ENCODE measurements at places on chromosomes 3 and 15.

- DNase-seq: no peak
These were observed 65.4 kb upstream of the HERC1 start for GRCh38 chr15:63899193-63899592.

DNA sequence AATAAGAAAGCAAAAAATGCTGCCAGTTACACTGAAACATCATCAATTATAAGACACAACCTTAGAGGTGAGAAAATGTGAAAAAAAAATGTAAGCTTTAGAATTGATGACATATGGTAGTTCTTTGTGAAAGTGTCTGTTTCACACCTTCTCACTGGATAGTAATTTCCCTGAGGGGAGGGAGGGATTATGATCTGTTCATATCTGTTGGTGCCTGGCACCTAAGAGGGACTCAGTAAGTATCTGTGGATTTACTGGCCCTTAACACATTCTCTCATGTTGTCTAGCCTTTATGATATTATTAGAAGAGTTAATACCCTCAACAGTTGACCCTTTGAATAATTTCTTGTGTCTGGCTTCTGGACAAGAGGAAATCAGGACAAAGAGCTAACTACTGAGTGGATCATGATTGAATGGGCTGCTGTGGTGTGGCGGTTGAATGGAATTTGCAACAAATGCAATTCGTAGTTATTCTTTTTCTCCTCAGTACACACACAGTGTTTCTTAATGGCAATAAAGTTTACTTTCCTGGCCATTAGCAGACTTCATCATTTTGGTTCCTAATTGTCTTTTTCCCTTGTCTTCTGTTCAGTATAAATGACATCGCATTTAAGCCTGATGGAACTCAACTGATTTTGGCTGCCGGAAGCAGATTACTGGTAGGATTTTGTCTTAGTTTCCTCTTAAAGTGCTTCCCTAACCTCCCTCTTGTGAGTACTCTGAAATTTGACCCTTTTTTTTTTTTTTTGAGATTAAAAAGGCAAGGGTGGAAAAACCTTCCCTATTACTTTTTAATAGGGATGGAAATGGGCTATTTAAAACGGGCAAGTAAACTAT is 9.5 kb downstream of the IFT122 start:
- DNase-seq: peak; percentile 49

GRCh38 chr15:101118615-101119014 is 133.2 kb downstream of the CHSY1 start:
- DNase-seq: no peak

DNA sequence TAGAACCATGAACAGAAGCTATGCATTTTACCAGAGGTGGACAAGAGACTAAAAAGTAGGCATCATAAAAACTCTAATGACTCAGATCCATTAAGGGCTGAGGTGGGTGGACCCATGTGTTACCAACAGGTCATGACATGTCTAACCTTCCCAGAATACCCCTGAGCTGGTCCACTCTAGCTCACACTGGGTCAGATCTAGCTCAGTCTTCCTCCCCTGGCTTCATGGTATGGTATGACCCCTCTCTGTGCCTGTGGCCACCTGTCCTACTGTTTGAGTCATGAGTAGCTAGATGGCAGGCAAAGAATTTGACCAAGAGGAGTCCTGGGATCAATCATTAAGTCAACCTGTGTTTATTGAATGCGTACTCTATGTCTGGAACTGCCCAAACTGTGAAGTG is 340.4 kb downstream of the EPHB1 start:
- no peak for DNase-seq

GRCh38 chr3:61824553-61825135 is 263.3 kb downstream of the PTPRG start:
- DNase-seq: no peak

- no peak for DNase-seq
These were observed 9.2 kb upstream of the HHLA2 start for GRCh38 chr3:108287146-108287545.

DNA sequence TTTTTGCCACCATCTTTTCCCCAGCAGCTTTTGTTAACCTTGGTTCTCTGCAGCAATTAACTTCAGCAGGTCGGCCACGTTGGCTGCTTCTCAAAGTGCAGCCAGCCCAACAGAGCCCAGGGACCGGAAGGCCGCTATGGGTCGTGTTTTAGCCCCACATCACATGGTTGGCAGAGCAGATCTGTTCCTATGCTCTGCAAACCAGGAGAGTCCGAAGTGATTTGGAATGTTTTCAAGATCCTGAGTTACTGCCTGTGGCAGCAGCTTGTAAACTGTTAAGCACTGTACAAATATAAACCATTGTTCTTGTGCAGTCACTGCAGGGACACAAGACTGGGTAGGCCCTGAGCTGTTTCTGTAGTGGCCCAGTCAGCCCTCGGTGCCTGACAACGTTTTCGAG is 69.6 kb upstream of the MYZAP start:
- no peak for DNase-seq

GRCh38 chr3:187875863-187876262 is 130.6 kb upstream of the BCL6 start:
- DNase-seq: no peak

DNA sequence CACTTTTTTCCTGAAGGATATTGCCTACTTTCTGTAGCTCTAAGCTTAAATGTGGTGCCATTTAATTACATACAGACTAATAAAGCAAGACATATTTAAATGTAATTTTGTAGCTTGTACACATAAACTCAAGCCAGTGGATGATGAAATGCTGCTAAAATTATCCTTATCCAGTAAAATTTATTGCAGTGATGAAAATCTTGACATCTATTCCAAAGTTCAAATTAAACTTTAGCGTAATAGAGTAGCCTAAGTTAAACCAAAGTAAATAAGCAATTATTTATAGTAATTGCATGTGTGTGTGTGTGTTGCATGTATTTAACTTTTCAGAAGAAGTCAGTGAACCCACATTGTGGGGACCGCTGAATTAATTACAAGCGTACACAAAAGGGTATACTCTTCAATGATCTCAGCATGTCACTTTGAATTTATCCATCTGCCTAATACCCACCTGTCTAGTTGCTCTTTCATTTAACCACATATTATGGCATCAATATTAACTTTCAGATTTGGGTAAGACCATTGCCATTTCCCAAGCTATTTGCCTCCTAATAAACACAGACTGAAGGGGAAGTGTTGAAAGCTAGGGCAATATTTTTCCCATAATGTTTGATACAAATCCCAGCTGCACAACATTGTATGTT is 85.0 kb downstream of the MECOM start:
- peak; percentile 57 for DNase-seq

DNA sequence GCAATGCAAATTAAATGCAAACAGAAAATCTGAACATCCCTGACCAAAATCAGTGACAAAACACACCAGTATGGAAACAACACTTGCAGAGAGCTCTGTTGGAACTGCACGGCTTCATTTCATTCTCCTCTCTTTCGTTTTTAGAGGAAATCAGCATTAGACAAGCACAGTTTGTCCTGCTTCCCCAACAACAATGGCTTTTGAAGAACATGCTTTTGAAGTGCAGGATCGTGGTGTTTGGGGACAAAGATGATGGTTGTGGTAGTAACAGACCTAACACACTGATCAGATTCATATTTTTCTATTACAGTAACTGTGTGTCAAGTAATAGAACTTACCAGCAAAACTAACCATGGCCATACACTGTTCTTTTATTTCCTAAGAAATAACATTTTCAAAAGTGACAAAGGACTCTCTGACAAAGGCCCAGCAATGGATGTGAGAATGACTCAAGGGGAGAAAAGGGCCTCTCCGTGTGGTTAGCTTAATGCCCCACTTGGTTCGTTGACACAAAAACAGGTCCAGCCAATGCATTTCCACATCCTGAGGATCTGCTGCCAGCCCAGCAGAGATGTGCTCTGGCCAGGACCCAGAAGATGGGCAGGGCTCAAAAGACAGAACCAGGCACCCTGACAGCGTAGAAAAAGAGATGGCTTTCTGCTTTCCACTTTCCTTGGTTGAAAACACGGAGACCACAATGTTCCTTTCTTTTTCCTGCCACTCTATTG is 84.1 kb downstream of the CCNL1 start:
- no peak for DNase-seq

GRCh38 chr3:188559072-188559429 is 405.1 kb downstream of the LPP start:
- no peak for DNase-seq

GRCh38 chr3:29409409-29409808 is 128.5 kb downstream of the RBMS3 start:
- DNase-seq: no peak

- DNase-seq: no peak
These were observed 144.5 kb downstream of the PDZRN3 start for GRCh38 chr3:73480187-73480672.

GRCh38 chr3:75232216-75232615 is 431.9 kb upstream of the FRG2C start:
- no peak for DNase-seq

GRCh38 chr3:190886945-190887344 is 24.5 kb upstream of the GMNC start:
- DNase-seq: no peak

DNA sequence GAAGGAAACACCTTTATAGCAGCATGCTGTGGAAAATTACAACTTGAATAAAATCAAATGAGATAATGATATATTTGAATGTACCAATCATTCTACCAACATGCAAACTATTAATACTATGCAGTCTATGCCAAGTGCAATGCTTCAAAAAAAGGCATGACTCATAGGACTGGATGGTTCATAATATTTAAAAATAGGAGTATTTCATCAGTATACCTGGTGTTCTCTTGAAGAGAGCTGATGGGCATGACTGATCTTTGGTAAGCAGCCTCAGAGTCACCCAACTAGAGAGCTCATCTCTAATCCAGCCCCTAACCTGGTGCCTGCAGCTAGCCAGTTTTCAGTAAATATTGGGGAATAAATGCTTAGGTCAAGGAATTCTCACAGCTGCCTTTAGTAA is 434.7 kb upstream of the ARRDC4 start:
- DNase-seq: no peak

DNA sequence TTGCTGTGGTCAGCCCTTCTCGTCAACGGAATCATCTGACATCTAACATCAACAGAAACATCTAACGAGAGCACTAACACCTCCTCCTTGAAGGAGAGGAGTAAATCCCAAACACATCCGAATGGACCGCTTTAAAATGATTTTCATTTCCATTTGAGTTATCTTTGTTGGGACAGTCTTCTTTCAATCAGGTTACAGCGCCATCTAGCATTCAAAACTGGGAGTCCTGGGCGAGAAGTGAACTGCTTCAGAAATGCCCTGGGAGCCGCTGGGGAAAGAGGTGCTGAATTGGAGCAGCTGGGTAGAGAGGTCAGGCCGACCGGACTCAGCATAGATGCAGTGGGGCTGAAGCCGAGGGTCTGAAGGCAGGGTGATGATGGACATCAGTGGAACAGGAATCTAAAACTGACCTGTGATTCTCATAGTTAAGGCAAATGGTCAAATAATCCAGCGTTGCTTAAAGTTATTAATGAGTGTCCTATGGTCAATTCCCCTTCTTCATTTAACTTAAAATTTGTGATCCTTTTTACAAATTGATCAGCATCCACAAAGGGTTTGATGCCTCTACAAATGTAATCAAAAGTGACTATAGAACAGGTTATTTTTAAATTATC is 170.0 kb upstream of the NDN start:
- DNase-seq: peak; percentile 89

GRCh38 chr15:61824291-61824690 is 236.0 kb downstream of the VPS13C start:
- no peak for DNase-seq

GRCh38 chr3:58416191-58416590 is 17.4 kb downstream of the PDHB start:
- no peak for DNase-seq

- no peak for DNase-seq
These were observed 557.2 kb upstream of the TBL1XR1 start for GRCh38 chr3:177754508-177754921.

DNA sequence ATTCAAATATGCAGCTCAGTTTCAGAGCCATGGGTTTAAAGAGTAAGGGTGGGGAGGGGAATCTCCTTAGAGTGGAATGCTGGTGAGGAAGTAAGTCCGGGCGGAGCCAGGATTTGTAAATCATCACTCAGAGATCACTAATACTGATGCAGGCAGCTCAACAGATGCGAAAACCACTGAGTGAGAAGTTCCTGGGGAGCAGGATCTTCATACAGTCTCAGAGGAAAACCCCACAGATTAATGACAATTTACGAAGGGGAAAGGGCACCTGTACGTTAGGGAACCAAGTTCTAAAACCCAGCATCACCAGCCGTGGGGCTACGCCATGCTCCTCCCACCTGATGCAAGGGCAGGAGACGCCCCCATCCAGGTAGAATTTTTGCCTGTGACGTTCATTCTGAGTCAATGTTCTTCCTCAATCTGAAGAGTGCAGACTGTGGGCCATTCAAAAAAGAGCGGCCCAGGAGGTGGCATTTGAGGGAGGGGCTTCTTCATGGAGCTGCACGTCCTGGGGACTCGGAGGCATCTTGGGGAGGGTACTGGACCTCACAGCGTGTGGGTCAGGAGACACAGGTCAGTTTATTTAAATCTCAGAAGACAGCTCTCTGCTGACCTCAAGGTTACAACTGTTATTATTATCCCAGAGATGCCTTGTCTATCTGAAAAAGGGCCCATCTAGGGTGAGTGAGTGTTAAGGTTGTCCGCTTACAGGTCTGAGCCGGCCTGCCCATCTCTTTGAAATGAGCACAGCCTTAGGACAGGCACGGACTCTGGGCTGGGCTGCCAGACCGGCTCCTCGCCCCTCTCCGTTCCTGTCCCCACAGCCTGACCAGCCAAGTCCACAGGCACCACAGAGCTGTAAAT is 228.0 kb downstream of the XXYLT1 start:
- no peak for DNase-seq

GRCh38 chr3:185152410-185153170 is at the start of gene C3orf70:
C3orf70 (minus strand) TSS chr3:185153060; CDS start chr3:185152823, 237 bp downstream.
- peak; percentile 89 for DNase-seq

- DNase-seq: no peak
These were observed 72.5 kb upstream of the AGTR1 start for GRCh38 chr3:148625095-148625736.
